ENCODE measurements at places on chromosomes 12 and 14.

DNA sequence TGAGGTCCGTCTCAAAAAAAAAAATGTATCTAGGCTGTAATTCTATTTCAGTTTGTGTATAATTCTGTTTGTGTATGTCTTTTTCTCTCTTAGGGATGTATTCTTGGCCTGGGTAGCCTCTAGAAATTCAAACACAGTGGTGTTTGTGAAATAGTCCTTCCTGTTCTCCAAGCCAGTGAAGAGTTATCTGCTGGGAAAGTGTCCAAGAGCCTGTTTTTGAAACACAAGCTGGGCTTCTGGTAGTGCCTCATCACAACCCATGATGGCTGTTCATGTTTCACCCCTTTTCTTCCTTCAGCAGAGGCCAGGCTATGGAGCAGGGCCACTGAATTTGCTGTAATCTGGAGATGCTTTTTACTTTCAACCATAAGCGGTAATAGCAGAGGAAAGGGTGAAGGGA is 14.7 kb downstream of the METTL3 start:
- DNase-seq: no peak
- H3K36me3 ChIP-seq: peaks cover 32% of the 10 kb centered on the region
- peak overlapping the region; percentile 40 for H3K27ac ChIP-seq
- H3K4me3 ChIP-seq: no peak overlapping the region
- H3K27me3 ChIP-seq: no peaks in the 10 kb centered on the region
- peaks cover 18% of the 10 kb centered on the region for H3K4me1 ChIP-seq

DNA sequence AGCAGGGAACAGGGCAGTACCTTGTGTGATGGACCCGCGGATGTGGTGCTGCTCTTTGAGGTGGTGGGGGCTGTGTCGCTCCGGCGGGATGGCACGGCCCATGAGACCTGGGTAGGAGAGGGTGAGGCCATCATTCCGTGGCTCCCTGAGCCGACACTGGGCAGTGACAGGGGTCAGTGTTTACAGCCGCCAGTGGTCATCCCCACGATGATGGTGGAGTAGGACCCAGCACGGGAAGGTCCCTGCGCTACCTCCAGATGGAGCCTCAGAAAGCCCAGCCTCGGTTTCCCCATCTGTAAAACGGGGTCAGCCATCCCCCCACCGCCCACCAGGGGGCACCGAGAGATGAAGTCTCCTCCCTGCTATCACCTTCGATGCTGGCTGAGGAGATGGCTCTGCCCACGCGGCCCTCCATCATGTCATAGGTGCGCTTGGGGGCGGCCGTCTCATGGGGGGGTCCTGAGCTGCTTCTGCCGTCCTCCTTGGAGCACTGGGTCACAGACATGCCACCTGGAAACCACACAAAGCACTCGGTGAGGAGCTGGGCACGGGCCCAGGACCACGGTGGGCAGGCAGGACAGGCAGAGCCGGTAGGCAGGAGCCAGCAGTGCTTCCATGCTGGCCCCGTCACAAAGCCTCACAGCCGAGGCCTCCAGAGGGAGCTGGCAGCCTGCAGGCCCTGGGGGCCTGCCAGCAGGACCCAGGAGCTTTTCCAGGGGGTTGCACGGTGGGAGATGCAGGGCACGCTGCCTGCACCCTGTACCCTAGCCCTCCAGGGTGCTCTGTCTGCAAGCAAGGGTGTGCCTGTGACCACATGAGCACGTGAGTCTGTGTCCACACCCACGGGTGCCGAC is 53.1 kb downstream of the RFLNA start:
- 0 out of 2 replicates have a peak overlapping the region, but pooled peaks have one; percentile 31 for H3K27ac ChIP-seq
- H3K27me3 ChIP-seq: peaks cover 23% of the 10 kb centered on the region
- no peak overlapping the region for H3K4me3 ChIP-seq
- no peaks in the 10 kb centered on the region for H3K4me1 ChIP-seq
- no peak for DNase-seq
- H3K36me3 ChIP-seq: peaks cover 31% of the 10 kb centered on the region

- DNase-seq: no peak
- H3K4me1 ChIP-seq: peaks cover 20% of the 10 kb centered on the region
- H3K4me3 ChIP-seq: no peak overlapping the region
- H3K27ac ChIP-seq: no peak overlapping the region
These were observed 13.3 kb upstream of the BDKRB2 start for GRCh38 chr14:96191353-96191752.

GRCh38 chr12:84290168-84290567 is 622.4 kb downstream of the SLC6A15 start:
- no peaks in the 10 kb centered on the region for H3K36me3 ChIP-seq
- H3K4me1 ChIP-seq: peaks cover 7% of the 10 kb centered on the region
- H3K27me3 ChIP-seq: no peaks in the 10 kb centered on the region
- no peak overlapping the region for H3K4me3 ChIP-seq
- H3K27ac ChIP-seq: no peak overlapping the region

DNA sequence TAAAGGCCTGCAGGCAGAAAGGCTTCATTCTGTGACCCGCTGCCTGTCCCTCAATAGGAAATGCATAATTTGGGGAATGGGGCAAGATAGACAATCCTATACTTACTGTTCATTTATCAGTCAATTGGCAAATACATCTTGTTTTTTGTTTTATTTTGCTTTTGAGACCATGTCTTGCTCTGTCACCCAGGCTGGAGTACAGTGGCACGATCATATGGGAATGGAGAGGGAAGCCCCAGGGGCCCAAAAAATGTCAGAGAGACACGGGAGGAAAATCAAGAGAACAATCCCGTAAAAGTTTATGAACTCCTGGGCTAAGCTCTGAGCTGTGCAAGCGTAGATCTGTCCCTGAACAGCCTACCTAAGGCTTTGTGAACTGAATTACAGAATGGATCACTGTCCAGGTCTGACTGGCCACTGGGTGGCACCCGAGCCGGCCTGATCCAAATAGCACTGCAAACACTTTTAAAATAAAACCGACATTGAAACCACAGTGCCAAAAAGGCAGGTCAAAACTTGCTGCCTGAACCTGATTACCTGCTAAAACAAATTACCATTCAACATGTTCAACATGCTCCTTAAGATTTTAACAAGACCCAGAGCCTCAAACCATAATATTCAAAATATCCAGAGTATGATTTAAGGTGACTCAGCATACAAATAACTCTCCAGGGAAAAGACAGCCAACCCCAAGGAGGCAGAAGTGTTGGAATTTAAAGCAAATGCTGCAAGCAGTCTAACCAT is 11.8 kb downstream of the COPS7A start:
- peaks cover 17% of the 10 kb centered on the region for H3K4me1 ChIP-seq
- H3K36me3 ChIP-seq: peaks cover 13% of the 10 kb centered on the region
- DNase-seq: peak; percentile 59
- peak overlapping the region; percentile 84 for H3K27ac ChIP-seq
